ENCODE measurements at places on chromosomes 5 and 9.
A peak's percentile ranks its signal among the peaks of the same experiment; 100 is the strongest.

DNA sequence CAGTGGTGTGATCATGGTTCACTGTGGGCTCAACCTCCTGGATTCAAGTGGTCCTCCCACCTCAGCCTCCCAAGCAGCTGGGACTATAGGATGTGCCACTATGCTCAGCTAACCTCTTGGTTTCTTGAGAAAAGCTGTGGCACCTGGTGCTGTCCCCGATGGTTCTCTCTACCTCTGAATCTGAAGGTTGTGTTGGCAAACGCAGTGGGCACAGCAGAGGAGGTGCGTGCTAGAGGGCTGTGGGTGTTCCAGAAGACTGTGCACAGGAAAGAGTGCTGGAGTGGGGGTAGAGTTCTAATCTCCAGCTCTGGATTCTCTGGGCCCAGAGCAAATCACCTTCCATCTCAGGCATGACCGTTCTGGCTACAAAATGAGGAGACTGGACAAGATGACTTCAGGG lies 12.5 kb downstream of the RGS3 start:
- DNase-seq, result no peak

DNA sequence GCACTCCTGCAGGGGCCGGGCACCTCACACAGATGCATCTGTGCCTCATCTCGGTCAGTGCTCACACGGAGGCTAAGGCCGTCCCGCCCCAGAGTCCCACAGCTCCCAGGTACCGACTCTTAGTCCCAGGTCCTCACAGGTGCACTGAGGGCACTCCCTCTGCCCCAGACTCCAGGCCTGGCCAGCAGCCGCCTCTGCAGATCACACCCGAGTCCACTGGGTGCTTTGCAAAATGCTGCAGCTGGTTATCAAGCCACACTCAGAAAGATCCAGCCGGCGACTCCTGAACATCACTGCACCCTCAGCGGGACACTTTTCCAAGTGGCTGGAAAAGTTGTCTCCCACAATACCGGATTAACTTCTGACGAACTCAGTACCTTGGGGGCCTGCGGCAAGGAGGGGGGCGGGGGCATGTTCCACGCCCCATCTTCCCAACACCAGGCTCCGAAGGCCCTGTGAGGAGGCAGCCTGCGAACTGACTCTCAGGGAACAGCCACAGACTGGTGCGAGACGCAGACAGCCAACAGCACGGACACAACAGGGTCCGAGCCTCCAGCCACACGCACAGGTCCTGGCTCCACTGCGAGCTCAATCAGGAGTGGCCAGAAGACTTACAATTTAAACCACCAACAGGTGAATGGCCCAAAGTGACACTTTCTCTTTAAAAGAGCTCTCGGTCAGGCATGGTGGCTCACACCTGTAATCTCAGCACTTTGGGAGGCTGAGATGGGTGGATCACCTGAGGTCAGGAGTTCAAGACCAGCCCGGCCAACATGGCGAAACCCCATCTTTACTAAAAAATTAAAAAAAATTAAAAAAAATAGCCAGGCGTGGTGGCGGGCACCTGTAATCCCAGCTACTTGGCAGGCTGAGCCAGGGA lies 4.0 kb downstream of the BRD3 start:
- DNase-seq, result no peak

GRCh38 chr9:80775530-80775929 lies 913.8 kb downstream of the TLE1 start:
- DNase-seq, result no peak

DNA sequence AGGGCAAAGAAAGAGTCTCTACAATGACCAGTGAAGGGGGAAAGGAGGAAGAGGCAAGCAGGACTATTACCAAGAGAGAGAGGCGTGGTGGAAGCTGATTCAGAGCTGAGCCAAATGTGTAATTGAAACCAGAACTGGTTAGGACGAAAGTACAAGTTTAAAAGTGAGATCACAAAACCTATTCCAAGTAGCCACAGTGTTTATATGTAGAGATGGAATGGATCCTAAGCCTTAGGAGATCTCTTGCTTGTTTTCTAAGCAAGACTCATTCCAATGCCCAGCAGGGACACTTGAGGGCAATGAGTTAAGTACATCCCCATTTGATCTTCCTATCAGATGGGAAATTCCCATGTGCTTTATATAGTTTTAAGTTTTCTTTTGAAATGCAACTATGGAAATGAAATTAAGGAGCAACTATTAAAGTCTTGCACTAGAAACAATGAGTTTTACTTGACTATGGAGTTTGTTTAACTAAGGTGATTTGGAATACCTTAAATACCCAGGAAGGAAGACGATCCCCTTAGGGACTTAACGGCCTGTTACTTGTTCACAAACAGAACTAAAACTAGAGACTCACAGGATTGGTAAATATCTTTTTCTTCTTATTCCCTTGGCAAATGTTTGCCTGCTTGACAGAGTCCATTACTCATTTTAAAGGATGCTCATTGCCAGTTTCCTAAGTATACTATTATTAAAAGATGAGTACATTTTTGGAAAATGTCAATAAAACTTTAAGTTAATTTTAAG lies 51.1 kb upstream of the SNX2 start:
- DNase-seq, result no peak

DNA sequence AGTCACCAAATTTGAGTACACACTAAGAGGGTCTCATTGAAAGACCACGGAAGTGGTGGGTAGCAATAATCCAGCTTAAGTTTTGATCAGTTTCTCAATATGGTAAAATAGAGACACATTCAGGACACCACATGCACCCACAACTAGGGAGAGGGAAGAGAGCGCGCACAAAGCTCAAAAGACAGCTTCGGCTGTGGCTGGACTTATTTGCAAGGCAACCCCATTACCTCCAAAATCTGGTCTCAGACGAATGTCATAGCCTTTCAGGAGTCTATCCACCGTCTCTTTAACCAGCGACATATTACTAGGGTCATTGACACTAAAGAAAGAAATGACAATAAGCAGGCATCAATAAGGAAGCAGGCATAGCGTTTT lies 443 bp downstream of the GABRB2 start:
- peak; percentile 3 for DNase-seq

GRCh38 chr9:136762221-136762691 lies 2.1 kb downstream of the LCN15 start:
- DNase-seq, result no peak

- DNase-seq, result no peak
Observed at GRCh38 chr5:88555674-88556073, 287.0 kb upstream of the TMEM161B start.

DNA sequence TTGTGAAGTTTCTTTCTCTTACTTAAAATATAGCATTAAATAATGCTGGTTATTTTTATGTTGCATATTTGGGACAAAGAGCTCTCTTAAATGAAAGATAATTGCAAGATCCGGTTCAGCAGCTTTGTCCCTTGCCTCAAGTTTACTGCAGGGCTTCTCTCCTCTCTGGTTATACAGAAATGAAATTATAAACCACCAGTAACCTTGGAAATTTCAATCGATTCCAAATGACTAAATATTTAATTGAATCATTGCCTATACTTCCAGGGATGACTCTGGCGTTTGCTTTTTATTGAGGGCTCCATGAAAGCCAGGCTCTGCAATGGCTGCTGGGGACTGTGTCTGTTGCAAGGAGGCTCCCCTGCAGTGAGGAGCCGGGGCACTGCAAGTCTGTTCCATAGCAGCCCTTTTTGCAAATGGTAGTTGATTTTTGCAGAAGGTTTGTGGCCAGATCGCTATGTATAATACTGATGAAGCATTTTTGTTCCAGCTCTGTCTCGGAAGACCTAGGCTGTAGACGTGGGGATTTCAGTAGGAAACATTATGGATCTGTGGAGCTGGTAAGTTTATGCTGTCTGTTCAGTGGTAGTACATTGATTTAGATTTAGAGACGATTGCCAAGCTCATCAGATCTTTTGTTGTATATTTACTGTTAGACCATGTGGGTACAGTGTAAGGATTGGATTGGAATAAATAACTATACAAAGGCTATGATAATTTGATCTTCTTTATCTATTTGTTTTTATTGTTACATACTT lies at the start of gene GARNL3:
Gene GARNL3, plus strand, starts transcription at position 313 of the 758 bp plus-strand sequence. Its CDS starts 104 bp downstream, at position 417.
- DNase-seq, result no peak

- DNase-seq, result peak; percentile 72
Observed at GRCh38 chr9:129557192-129558036, 63.5 kb downstream of the C9orf50 start.

- peak; percentile 6 for DNase-seq
Observed at GRCh38 chr9:27125030-27125429, 16.0 kb downstream of the TEK start.

DNA sequence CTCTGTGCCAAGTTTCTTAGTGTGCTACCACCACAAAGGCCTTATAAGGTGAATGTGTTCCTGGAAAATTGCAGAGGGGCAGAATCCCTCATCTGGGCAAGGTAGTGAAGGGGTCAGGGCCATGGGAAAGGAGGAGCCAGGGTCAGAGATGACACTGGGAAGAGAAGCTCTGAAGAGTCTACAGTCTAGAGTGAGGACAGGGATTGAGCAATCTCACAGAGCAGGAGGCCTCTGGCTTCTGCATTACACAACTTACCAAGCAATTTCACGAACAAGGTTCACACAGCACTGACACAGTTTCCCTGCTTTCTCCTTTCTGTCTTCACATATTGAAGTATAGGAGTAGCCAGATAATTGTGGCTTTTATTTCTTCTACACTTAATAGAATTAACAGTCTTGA lies 24.5 kb upstream of the IDNK start:
- DNase-seq, result no peak

- DNase-seq, result peak; percentile 8
Observed at GRCh38 chr5:123371575-123372179, 51.5 kb downstream of the CEP120 start.
